ENCODE measurements at places on chromosomes 12 and 14. TPM values are rescaled to one million over a fixed set of nuclear protein-coding genes. Genes with fewer than 3 reads are reported as not detected.

Gene PRIMA1
- not detected for total RNA-seq

Gene OLR1
- total RNA-seq: 1.2 TPM

Gene NR1H4
- total RNA-seq: not detected

GRCh38 chr12:26143291-26143690 is 18.5 kb upstream of the BHLHE41 start:
- DNase-seq: no peak

- peak; percentile 54 for DNase-seq
These were observed 332.3 kb downstream of the ZFP36L1 start for GRCh38 chr14:68460541-68460940.

DNA sequence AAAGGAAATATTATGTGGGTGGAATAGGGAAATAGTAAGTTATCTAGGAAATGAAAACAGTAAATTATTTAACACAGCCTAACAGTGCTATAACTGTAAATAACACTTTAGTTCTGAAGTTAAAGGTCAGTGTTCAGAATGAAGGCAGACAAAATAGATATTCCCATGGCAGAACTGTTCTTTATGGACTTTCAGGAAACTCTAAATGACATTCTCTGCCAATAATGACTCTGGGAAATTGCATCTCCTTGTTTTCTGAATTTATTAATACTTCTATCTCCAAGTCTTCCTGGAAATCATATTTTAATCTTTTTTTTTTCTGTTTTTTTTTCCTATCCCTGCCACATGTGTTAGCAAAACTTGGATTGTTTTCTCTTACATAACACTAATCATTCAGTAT is 101.4 kb downstream of the PDE3A start:
- no peak for DNase-seq

Gene GPR132
- total RNA-seq: 0.26 TPM

DNA sequence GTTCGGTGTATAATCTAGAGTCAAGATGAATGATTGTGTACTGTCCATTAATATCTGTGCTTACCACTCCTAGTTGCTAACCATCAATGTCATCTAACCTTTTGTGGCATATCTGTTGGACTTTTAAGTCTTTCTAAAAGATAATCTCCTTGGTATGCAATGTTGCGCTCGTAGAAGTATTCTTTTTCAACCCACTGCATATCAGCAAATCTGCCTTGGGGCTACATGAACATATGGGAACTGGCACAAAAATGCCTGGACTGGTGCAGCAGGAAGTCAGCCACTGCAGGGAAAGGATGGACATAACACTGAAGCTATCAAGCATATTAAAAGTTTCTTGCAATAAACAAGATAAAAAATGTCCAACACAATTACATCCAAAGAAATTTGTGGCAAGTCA is 124.3 kb upstream of the SLC38A4 start:
- no peak for DNase-seq

DNA sequence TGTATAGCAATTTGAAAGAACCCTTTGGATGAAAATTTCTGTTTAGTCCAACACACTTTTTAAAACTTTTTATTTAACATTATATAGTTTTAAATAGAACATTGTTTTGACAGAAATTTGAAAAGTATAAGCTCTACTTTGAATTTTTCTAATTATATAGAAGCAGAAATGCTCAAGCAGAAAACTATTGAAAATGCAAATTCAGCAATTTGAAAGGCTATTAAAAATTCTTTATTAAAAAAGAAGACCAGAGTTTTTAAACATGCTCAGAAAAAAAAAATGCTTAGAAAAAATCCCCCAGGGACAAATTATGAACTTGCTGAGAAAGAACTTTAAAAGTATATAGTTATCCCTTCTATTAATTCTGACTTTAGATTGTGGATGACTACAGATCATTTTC is 21.1 kb upstream of the FSCB start:
- DNase-seq: no peak

Gene SOAT2
- total RNA-seq: not detected

- peak; percentile 25 for DNase-seq
These were observed 1189.0 kb upstream of the FLRT2 start for GRCh38 chr14:84340938-84341337.

GRCh38 chr12:9132008-9132535 is 16.4 kb upstream of the A2M start:
- peak; percentile 86 for DNase-seq

DNA sequence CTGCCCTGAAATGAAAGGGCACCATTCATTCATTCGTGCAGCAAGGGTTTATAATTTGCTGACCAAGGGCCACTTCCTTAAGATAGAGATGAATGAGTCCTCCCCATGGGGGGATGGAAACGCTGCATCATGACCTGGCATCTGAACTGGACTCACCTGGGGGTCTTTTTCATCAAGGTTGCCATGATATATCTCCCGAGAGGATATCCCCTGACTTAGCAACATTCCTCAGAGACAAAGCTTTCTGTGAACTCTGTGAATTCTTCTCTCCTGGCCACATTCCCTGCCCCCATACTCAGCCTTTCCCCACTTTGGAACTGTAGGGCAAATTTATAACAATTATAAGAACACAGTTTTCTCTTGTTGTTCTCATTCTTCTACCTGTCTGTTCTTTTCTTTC is 30.8 kb downstream of the SRRM4 start:
- no peak for DNase-seq

Gene KERA
- total RNA-seq: not detected

DNA sequence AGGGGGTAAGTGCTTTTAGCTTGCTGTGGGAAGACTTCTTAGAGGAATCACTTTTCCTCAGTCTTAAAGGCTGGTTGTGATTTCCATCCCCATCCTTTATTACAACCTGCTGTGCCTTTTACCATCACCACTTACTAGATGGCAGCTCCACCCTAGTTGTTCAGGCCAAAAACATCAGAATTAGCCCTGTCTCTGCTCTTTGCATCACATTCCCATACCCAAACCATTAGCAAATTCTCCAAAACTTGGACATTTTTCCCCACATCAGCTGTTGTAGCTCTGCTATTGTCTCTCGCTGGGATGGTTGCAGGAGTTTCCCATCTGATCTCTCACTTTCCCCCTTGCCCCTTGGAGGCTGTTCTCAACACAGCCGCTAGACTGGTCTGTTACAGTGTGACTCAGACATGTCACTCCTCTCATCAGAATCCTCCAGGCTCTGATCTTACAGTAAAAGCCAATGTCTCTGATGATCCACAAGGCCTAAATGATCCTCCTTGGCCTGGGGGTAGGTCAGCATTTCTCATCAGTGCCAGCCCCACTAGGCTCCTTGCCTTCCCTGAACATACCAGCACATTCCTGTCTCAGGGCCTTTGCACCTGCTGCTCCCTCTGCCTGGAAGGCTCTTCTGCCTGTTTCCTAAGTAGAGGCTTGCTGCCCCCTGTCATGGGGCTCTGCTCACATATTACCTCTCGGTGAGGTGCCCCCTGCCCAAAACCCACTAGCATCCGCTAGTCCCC is 102.5 kb downstream of the BEGAIN start:
- no peak for DNase-seq

GRCh38 chr12:38374751-38375150 is 58.2 kb downstream of the ALG10B start:
- no peak for DNase-seq

DNA sequence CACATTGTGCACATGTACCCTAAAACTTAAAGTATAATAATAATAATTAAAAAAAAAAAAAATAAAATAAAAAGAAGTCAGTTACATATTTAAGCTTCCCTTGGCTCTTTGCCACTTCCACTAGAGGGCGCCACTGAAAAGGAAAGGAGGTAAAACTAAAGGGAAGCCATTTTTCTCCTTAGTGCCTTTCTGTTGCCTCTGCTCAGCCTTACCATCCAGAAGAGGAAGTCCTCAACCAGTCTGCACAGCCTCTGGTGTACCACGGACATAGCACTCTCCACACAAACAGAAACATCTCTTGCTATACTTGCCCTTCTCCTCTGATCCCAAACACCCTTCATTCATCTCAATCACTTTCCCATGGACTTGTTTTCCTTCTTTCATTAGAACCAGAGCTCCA is 169.0 kb upstream of the EEA1 start:
- peak; percentile 53 for DNase-seq

Gene KRT6B
- total RNA-seq: not detected

Gene ENDOU
- total RNA-seq: 0.17 TPM

Gene EML1
- total RNA-seq: 36.2 TPM

GRCh38 chr12:31536672-31537071 is 54.3 kb downstream of the DENND5B start:
- DNase-seq: no peak

- no peak for DNase-seq
These were observed 32.0 kb downstream of the EAPP start for GRCh38 chr14:34507459-34507858.

Gene TMCC3
- total RNA-seq: 0.33 TPM

GRCh38 chr12:117867348-117867747 is 101.4 kb downstream of the KSR2 start:
- no peak for DNase-seq

- peak; percentile 40 for DNase-seq
These were observed 39.4 kb downstream of the MLXIP start for GRCh38 chr12:122117979-122118378.

DNA sequence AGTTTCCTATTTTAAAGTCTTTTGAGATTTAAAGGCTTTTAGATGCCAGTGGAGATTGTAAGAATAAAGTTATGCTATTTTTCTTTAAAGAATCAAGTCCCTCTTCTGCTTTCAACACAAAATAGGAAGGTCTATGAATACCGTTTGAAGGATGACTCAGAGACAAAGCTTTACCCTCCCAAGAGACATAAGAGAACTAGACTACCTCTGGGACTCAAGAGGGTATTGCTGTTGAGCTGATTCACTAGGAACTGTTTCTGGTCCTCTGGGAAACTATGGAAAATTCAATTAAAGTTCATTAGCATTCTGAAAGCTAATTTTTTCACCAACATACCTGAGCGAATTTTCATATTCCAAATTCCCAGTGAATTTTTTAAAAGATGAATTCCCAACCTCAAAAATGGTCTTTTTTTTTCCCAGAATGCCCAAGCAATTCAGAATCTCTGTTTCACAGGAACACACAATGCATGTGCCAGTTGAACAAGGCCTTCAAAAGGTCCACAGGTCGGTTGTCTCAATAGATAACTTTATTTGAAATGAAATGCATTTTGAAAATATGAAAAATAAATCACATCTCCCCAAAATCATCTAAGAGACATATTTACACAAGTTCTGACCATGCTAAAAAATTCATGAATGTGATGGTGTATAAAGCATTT is 6.5 kb downstream of the PHLDA1 start:
- peak; percentile 94 for DNase-seq

Gene KLRD1
- 0.17 TPM for total RNA-seq

DNA sequence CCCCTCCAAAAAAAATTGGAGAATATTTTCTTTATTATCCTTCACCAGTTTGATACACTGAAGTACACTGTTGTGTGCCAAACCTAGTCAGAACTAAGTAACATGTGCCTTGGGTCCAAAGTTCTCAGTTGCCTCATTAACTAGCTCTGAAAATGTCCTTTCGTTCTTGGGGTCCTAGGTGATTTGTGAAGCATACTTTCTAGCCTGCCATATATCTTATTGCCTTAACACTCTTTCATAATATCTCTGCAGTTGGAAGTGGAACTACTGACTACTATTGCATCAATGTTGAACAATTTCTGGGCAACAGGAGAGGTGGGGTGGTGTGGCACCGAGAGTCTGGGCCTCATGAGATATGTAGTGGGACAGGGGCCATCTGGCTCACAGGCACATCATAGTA is 592.9 kb upstream of the FBXO33 start:
- no peak for DNase-seq

Gene INSM2
- not detected for total RNA-seq

Gene TAS2R46
- total RNA-seq: 2.0 TPM

Gene KLRG1
- 1.0 TPM for total RNA-seq

Gene AMIGO2
- 2.3 TPM for total RNA-seq

Gene DRAM1
- 155 TPM for total RNA-seq

- peak; percentile 79 for DNase-seq
These were observed at the start of the genes PPHLN1 and ZCRB1 for GRCh38 chr12:42325653-42326474. Gene PPHLN1 (plus strand): TSS chr12:42326167. CDS start chr12:42335903, 9,736 bp downstream. Gene ZCRB1 (minus strand): TSS chr12:42326094. CDS start chr12:42324102, 1,992 bp downstream.

DNA sequence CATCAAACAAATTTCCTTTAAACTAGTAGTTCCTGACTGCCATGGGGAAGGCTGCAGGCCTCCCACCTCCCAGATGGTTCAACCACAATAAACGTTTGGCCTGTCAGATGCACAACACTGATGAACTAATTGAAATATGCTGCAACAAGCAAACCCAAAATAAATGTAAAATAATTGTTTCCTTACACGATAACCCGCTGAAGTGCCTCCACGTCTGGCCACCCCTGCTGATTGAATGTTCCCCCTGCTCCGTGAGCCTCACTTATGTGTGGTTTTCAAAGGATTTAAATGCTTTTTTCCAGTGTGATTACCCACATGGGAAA is 8.4 kb downstream of the PITPNM2 start:
- no peak for DNase-seq

Gene FOXM1
- total RNA-seq: 7.3 TPM

DNA sequence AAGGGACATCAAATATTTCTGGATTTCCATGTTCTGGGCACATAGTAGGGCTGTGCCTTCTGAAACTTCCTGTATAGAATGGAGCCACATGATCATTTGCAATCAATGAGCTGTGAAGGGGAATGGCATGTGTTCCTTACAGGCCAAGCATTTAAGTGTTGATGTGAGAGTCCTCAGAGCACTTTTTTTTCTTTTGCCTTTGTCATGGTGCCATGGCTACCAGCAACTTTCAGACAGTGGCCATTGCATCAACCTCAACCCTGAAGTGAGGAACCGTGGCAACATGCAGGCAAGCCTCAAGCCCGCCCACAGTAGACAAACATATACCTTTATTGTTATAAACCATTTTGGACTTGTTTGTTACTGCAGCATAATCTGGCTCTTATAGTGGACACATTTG is 948.1 kb downstream of the NRXN3 start:
- no peak for DNase-seq

- DNase-seq: peak; percentile 10
These were observed 28.5 kb downstream of the YARS2 start for GRCh38 chr12:32727237-32727636.

DNA sequence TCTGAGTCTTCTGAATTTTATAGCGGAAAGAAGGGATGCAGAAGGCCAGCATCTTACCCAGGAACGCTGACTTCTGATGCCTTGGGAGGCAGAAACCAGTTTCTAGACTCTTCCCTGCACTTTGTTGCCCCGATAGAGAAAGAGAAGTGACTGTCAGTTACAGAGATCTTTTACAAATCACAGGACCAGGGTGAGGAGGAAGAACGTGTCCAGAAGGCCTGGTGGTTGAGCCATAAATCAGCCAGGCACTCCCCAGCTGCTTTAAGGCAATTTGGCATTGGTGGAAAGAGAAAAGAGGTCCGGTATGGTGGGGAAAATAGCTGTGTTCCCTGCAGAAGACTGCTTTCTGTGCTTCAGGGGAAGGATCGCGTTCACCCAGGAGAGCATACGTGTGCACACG is 88.7 kb upstream of the KCNA1 start:
- no peak for DNase-seq

DNA sequence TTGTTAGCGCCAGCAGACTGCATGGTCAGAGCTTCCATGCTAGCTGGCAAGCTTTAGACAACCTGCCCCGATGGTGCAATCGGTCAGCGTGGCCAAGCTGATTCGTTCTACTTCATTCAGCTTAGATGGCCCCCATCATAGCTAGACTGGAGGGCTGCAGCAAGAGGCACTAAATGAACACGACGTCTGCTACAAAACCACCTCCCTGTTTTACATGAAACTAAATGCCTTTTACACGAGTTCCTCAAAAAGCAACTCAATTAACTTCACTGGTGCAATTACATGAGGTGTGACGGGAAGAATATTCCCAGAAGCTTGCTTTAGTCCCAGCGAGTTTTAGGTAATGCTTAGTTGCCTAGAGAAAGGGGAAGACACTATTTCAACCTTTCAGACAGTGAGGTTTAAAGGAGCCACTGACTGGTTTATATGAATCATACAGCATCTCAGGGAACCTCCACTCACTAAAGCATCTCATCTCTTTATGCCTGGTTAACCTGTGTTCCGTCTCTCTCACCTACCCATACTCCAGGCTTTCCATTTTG is 8.4 kb downstream of the NIN start:
- no peak for DNase-seq
